Muscle of leg (tissue), 16 donors: ENCODE measurements at places on chromosomes 5 and 9.

DNA sequence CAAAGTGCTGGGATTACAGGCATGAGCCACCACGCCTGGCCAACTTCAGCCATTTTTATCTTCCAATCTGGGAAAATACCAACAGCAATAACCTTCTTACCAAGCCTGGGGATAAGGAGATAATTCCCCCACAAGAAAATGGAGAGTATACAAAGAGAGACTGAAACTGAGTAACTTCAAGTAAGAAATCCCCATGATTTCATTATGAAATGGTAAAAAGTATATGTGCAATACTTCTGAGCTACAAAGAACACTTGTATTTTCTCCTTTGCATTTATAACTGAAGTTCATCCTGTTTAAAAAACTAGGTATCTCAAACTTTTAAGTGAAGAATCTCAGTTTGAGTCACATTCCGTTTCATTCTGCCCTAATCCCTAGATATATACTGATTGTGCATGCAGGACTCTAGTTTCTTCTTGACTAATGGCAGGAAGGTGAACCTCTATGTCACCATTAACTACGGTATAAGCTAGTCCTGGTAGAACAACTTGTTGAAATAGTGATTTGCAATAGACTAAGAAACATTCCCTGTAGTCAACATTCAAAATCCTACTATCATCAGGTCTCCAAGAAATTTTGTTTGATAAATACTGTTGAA is 2071.4 kb downstream of the MAT2B start:
- no peaks in the 10 kb centered on the region for H3K27me3 ChIP-seq
- no peaks in the 10 kb centered on the region for H3K36me3 ChIP-seq
- H3K4me3 ChIP-seq, result no peak overlapping the region
- DNase-seq, result no peak
- H3K4me1 ChIP-seq, result no peaks in the 10 kb centered on the region

DNA sequence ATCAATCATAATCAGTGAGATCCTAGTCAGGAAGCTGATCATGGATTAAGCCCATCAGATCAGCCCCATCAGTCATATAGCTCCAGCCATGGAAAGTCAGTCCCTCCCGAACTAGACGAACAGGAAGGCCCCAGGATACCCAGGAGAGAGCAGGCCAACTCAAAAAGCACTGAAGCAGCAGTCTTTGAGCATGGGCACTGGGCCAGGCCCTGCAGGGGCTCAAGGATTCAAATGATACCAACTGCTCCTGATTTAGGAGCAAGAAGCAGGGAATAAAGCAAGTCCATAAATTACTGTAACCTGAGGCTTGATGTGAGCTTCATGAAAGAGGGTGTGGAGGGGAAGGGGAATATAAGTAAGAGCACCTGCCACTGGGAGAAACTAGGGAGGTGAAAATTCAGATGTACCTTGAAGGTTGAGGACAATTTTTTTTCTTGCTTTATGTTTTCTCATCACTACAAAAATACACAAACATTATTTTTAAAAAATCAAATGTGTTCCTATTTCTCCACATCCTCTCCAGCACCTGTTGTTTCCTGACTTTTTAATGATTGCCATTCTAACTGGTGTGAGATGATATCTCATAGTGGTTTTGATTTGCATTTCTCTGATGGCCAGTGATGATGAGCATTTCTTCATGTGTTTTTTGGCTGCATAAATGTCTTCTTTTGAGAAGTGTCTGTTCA is 115.2 kb downstream of the SIL1 start:
- no peak overlapping the region for H3K4me3 ChIP-seq
- no peaks in the 10 kb centered on the region for H3K27me3 ChIP-seq
- no peaks in the 10 kb centered on the region for H3K36me3 ChIP-seq
- no peaks in the 10 kb centered on the region for H3K4me1 ChIP-seq
- H3K27ac ChIP-seq, result no peak overlapping the region

DNA sequence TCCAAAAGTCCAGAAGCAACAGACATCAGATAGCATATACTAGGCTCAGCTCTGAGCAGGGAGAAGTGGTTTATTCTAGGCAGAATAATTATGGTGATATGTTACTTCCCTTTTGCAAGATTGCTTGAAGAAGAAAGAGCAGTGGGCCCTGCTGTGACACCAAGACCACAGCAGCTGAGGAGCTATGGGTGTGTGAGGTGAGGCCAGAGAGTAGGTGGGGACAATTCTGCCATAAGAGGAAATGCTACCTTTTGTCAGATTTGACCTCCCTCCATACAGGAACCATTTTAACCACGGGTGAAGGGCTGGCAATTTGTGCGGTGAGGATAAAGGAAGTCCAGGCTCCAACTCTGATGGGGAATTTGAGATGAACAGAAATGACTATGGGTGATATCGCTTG is 51.3 kb downstream of the TNFSF15 start:
- H3K4me1 ChIP-seq, result no peaks in the 10 kb centered on the region
- no peaks in the 10 kb centered on the region for H3K36me3 ChIP-seq
- DNase-seq, result no peak
- H3K27ac ChIP-seq, result no peak overlapping the region

- DNase-seq, result peak; percentile 51
- peaks cover 14% of the 10 kb centered on the region for H3K36me3 ChIP-seq
- peaks cover 59% of the 10 kb centered on the region for H3K4me1 ChIP-seq
- H3K4me3 ChIP-seq, result peak overlapping the region; percentile 47
- H3K27ac ChIP-seq, result peak overlapping the region; percentile 47
Observed at GRCh38 chr9:131276891-131277286, 579 bp upstream of the FAM78A start.

- H3K27ac ChIP-seq, result no peak overlapping the region
- DNase-seq, result peak; percentile 12
- H3K4me1 ChIP-seq, result no peaks in the 10 kb centered on the region
- H3K36me3 ChIP-seq, result no peaks in the 10 kb centered on the region
- H3K27me3 ChIP-seq, result no peaks in the 10 kb centered on the region
Observed at GRCh38 chr9:6149315-6149714, 66.3 kb upstream of the IL33 start.

GRCh38 chr9:109133533-109133932 is 13.8 kb upstream of the TMEM245 start:
- H3K27ac ChIP-seq, result no peak overlapping the region
- H3K36me3 ChIP-seq, result no peaks in the 10 kb centered on the region
- H3K4me1 ChIP-seq, result no peaks in the 10 kb centered on the region
- H3K27me3 ChIP-seq, result no peaks in the 10 kb centered on the region
- DNase-seq, result no peak
- H3K4me3 ChIP-seq, result no peak overlapping the region

GRCh38 chr5:673831-674629 is 19.1 kb downstream of the TPPP start:
- peaks cover 3% of the 10 kb centered on the region for H3K27me3 ChIP-seq
- H3K4me3 ChIP-seq, result no peak overlapping the region

- H3K27ac ChIP-seq, result peak overlapping the region; percentile 97
- H3K36me3 ChIP-seq, result peaks cover 19% of the 10 kb centered on the region
- H3K4me3 ChIP-seq, result peak overlapping the region; percentile 74
- H3K27me3 ChIP-seq, result no peaks in the 10 kb centered on the region
Observed at GRCh38 chr5:180830253-180831138, 27.9 kb upstream of the MGAT1 start.

DNA sequence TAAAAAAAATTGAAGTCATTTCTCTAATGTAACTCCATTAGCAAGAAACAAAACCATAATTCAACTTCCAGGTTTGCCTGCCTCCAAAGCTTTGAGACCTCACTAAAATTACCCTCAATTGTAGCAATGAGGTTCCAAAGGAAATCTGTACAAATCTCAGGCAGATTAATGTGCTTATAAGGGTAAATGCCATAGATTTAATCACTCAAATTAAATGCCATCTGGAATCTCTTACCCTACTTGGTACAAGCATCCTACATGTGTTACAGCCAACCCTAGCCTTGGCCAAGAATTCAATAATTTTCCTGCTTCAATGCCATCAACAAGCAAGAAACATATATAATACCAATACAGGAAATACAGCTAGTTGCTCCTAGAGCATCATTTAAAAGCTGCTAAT is 452.8 kb downstream of the RAB3C start:
- no peaks in the 10 kb centered on the region for H3K27me3 ChIP-seq
- peak overlapping the region; percentile 4 for H3K27ac ChIP-seq
- peaks cover 15% of the 10 kb centered on the region for H3K4me1 ChIP-seq
- no peak overlapping the region for H3K4me3 ChIP-seq

DNA sequence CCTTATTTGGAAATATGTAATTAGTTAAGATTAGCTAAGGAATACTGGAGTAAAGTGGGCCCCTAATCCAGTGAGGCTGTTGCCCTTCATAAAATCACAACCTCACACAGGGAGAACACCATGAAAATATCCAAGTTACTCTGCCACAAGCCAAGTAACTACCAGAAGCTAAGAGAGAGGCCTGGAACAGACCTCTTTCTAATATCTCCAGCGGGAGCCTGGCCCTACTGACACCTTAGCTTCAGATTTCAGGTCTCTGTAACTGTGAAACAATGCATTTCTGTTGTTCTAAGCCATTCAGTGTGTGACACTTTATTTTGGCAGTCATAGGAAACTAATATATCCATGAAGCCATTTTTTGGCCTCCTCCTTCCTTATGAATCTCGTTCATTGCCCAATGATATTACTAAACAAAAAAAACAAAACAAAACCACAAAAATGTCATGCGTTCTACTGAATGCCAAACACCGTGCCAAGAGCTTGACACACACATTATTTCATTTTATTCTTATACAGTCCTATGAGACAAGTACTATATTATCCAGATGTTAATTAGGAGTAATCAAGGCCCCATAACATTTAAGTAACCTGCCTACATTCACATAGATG is 699.0 kb downstream of the MAT2B start:
- DNase-seq, result peak; percentile 21
- no peaks in the 10 kb centered on the region for H3K36me3 ChIP-seq
- H3K4me1 ChIP-seq, result no peaks in the 10 kb centered on the region
- H3K4me3 ChIP-seq, result no peak overlapping the region
- no peak overlapping the region for H3K27ac ChIP-seq

- no peaks in the 10 kb centered on the region for H3K27me3 ChIP-seq
- H3K27ac ChIP-seq, result no peak overlapping the region
- no peaks in the 10 kb centered on the region for H3K4me1 ChIP-seq
- DNase-seq, result peak; percentile 92
Observed at GRCh38 chr5:39714036-39714698, 289.4 kb upstream of the DAB2 start.

DNA sequence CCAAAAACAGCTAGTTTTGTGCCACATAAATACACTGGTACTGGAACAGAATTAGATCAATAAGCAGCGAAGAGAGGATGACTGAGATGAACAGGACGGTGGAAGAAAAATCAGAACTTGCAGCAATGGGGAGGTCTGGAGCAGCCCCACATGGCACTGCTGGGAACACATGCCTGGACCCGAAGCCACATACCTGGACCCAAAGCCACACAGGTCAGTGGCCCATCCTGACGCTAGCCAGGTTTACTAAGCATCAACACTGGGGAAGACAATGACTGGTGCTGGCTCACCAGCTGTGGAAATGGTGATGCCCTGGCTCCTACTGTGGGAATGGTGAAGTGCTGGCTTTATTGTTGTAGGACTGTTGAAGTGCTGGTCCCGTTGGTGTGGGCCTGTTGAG is 139.7 kb upstream of the IRX4 start:
- no peak for DNase-seq
- no peaks in the 10 kb centered on the region for H3K27me3 ChIP-seq
- H3K4me3 ChIP-seq, result no peak overlapping the region
- no peaks in the 10 kb centered on the region for H3K4me1 ChIP-seq
- H3K27ac ChIP-seq, result no peak overlapping the region
- no peaks in the 10 kb centered on the region for H3K36me3 ChIP-seq

GRCh38 chr9:128523199-128523925 is 18.8 kb downstream of the GLE1 start:
- peak; percentile 81 for DNase-seq
- peaks cover 40% of the 10 kb centered on the region for H3K36me3 ChIP-seq
- H3K27me3 ChIP-seq, result no peaks in the 10 kb centered on the region
- no peak overlapping the region for H3K27ac ChIP-seq
- no peak overlapping the region for H3K4me3 ChIP-seq
- peaks cover 7% of the 10 kb centered on the region for H3K4me1 ChIP-seq

- no peak for DNase-seq
- no peak overlapping the region for H3K4me3 ChIP-seq
- H3K27ac ChIP-seq, result no peak overlapping the region
- H3K4me1 ChIP-seq, result peaks cover 3% of the 10 kb centered on the region
- no peaks in the 10 kb centered on the region for H3K36me3 ChIP-seq
- H3K27me3 ChIP-seq, result no peaks in the 10 kb centered on the region
Observed at GRCh38 chr9:104885818-104886709, 41.9 kb downstream of the ABCA1 start.

DNA sequence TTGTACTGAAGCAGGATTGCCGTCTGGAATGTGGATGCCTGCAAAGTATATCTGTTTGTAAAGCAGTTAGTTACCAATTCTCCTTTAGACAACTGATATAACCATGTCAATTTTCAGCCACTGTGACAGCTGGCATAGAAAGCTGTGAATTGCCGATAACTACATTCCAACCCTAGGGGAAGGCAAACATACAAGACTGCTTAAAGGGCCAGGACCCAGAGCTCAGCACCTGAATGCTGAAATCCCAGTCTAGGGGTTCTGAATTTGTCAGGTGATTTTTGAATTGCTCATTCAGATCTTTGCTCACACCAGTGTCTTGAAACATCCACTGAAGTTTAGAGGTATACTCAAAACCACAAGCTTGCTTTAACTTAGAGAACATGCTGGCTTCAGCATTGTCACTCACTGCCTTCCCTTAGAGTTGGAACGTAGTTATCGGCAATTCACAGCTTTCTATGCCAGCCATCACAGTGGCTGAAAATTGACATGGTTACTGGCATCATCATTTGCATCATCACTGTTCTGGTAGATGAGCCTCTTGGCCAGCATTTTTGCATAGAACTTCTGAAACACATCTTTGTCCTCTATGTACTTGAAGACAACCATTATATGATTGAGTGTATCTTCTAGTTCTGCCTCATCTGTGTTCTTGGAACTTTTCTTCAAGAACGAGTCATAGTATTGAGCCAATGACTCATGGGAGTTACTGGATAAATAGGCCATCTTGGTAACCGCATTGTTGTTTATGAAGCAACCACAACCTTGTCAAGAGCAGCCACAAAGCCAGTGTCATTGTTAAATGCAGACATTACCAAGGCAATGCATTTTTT is 82.1 kb downstream of the CCDC192 start:
- no peak for DNase-seq
- no peak overlapping the region for H3K27ac ChIP-seq
- H3K4me3 ChIP-seq, result no peak overlapping the region
- H3K4me1 ChIP-seq, result peaks cover 4% of the 10 kb centered on the region

- H3K36me3 ChIP-seq, result peaks cover 10% of the 10 kb centered on the region
- H3K4me1 ChIP-seq, result peaks cover 10% of the 10 kb centered on the region
- H3K4me3 ChIP-seq, result no peak overlapping the region
- no peaks in the 10 kb centered on the region for H3K27me3 ChIP-seq
- H3K27ac ChIP-seq, result no peak overlapping the region
Observed at GRCh38 chr5:88823201-88823600, 59.8 kb downstream of the MEF2C start.
